Activated naive CD4-positive, alpha-beta T cell treated with anti-CD3 and anti-CD28 coated beads, Interleukin-2, amount 50 U/mL, for 16 hours (primary cell): ENCODE measurements at places on chromosomes 5 and 9.

GRCh38 chr5:133119233-133119711, 67.5 kb downstream of the HSPA4 start:
- no peak for DNase-seq

- DNase-seq = no peak
These were observed 272.4 kb downstream of the ADAMTS6 start for GRCh38 chr5:65209341-65209740.

GRCh38 chr9:114369216-114370130, 18.3 kb downstream of the AKNA start:
- no peak for DNase-seq

DNA sequence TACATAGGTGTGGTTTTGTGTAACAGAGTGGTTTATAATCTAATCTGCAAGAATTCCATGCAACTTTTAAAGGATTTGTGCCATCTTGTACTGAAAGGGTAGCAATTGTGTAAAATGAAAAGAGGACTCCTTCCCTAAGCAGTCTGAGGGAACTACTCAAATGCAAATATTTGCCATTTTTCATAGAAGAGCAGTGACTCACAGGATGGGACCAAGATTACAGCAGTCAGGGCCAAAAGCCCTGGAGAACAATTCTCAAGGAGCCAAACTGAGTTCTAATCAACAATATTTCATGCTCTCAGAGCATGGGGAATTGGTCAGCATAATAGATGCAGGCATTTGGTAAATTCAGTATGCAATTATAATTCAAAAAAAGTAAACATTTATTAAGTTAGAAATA, 495.8 kb downstream of the CHSY3 start:
- no peak for DNase-seq

DNA sequence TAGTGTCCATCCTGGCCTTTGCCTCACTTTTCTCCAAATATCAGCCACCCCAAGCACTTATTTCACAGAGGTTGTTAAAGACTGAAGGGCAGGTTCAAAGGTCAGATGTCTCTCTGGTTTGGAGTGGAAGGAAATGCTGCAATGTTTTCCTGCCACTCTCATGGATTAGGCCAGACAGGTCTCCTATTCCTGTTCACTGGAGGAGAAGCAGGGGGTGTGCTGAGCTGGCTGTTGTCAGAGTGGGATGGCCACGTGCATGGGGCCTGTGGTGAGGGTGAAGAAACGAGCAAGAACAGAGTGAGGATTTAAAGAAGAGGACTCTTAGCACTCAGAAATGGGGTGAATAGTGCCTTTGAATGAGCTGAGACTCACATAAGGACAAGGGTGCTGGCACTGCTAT, 6.7 kb downstream of the TMEM8B start:
- no peak for DNase-seq

- DNase-seq = no peak
These were observed 148.2 kb downstream of the PAM start for GRCh38 chr5:102903074-102903871.

GRCh38 chr5:174315871-174316270, 270.4 kb downstream of the NSG2 start:
- DNase-seq = no peak

GRCh38 chr9:82565188-82565969, 497.6 kb downstream of the RASEF start:
- no peak for DNase-seq

DNA sequence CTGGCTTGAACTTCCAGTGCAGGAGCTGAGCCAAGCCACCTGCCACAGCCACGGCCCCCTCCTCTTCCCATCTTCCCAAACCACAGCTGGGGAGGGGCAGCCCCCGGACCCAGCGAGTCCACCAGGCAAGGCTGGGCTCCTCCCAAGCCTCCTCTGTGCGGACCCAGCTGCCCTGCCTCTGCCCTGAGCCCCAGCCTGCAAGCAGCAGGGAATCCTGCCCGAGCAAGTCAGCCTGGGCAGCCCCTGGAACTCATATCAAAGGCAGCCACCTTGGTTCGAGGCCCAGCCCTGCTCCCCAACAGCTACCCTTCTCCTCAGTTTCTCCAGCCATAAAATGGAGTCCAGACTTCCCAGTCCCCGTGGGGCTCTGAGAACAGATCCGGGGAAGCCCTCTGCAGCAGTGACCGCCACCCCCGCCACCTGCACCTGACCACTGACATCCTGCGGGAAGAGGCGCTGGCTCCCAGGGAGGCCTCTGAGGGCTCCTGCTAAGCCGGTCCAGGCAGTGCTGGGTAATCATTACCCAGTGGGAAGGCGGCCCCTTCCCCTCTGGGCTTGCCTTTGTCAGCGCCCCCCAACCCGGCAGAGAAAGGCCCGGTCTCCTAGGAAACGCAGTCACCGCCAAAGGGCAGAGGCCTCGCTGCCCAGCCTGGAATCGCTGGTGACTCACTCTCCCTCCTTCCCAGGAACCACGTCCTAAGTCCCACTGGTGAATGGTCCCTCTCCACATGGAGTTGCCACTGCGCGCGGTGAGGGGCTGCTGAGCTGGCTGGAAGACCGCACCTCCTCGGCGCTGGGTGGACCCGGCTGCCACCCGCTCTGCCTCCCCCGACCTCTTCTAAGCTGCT, 1.5 kb downstream of the VAV2 start:
- no peak for DNase-seq

DNA sequence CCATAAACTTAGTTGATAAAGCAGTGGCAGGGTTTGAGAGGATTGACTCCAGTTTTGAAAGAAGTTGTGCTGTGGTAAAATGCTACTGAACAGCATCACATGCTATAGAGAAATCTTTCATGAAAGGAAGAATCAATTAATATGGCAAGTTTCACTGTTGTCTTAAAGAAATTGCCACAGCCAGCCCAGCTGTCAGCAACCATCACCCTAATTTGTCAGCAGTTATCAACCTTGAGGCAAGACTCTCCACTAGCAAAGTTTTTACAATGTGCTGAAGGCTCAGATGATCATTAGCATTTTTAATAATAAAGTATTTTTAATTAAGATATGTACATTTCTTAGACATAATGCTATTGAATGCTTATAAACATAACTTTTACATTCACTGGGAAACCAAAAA, 101.0 kb upstream of the SH3GL2 start:
- no peak for DNase-seq

DNA sequence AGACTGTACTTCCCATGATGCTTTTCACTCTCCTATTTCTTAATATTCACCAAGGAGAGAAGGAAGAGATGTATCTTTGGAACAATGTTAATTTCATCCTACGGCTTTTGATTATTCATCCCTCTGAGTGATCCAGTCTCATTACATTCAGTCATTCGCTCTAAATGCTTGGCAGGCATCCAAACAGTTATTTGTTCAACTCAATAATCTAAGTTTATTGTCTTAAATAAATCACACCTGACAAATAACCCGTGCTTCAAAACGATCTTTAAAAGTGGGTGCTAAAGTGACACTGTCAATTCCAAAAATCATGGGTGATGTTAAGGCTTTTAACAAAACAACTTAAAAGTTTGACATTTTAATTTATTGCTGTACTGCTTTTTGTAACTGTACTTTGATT, 233.1 kb downstream of the RASEF start:
- no peak for DNase-seq

DNA sequence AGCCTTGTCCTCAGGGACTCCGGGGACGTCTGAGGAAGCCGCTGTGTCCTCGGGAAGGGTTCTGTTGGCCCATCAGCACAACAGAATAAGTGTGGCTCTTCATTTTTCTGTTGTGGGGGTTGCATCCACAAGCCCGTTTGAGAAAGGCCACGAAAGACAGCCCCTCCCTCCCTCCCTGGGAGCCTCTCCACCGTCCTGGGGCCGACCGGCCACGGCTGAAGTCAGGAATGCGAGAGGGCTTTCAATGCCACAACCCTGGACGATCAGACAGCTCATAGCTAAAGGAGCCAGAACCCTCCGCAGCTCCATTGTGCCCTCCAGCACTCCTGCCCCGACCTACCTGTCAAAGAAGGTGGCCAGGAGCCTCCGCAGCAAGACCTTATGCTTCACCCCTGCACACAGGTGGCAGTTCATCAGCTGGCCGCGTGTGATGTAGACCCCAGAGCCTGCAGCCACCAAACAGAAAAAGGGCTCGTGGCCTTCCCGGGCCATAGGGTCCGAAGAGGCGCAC, 52.4 kb upstream of the UBAC1 start:
- DNase-seq = no peak

DNA sequence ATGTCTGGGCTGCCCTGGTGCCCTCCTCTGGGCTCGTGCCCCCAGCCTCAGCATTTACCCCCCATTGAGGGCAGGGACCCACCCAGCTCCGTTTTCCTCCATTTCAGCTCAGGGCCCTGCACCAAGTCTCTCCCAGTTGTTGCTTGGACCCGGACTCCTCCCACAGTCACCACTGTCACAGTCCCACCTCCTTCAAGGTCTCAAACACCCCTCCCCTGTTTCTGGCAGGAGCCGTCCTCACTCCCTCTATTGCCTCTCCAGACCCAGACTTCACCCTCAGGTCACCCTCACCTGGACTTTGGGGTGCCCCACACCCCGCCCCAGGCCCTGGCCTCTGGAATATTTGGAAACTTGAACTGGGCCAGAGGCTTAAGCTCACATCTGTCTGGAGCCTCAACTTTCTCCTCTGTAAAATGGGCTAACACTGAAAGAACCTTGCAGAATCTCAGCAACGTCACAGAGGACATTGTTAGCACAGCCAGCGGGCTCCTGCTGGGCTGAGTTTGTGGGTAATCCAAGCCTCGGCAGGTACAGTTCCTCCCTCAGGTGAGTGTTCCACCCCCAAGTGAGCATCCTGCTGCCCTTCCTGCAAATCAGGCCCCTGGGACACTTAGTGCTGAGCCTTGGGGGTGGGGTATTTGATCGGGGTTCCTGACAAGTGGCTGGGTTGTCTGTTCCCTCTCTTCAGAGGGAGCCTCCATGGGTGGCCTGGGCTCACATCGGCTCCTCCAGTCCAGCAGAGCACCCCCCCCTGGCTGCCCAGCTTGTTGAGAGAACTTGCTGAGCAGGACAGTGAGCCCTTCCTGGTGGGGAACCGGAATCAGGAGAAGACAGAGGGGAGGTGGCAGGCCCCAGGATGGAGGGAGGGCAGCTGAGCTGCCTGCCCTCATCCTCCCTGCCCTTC, 130.1 kb downstream of the C9orf50 start:
- DNase-seq = no peak

GRCh38 chr5:148924817-148925216, 98.4 kb downstream of the ADRB2 start:
- DNase-seq = no peak

DNA sequence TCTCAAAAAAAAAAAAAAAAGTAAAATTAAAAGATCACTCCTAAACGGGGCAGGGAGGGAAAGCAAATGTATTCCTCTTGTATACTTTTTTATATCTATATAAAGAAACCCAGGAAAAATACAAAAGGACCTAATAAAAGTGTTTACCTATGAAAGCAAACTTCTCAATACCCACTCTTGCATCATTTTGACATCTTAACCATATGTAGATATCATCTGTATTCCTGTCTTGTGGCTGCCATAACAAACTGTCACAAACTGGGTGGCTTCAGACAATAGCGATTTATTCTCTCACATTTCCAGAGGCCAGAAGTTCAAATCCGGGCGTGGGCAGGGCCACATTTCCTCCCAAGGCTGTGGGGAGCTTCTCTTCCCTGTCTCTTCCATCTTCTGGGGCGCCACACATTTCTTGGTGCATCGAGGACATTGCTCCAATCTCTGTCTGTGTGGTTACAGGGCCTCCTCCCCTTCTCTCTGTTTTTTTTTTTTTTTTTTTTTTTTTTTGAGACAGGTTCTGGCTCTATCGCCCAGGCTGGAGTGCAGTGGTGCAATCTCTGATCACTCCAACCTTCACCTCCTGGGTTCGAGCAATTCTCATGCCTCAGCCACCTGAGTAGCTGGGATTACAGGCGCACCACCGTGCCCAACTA, 58.4 kb upstream of the IL17B start:
- no peak for DNase-seq
